Activated CD8-positive, alpha-beta T cell treated with anti-CD3 and anti-CD28 coated beads, Interleukin-2, amount 10 ng/mL, durations not matched to agents 7 days and 5 days (primary cell): ENCODE measurements at places on chromosomes 12 and 14. TPM values are rescaled to one million over a fixed set of nuclear protein-coding genes. Genes with fewer than 3 reads are reported as not detected.

The GLT1D1 gene
- not detected for total RNA-seq

The TAC3 gene
- total RNA-seq = not detected

The CD163L1 gene
- total RNA-seq = not detected

The NACA gene
- total RNA-seq = 820 TPM

The TAS2R14 gene
- total RNA-seq = 2.4 TPM

The PDE3A gene
- not detected for total RNA-seq

The PHETA1 gene
- total RNA-seq = 1.7 TPM

The LRRK2 gene
- not detected for total RNA-seq

The SLC5A8 gene
- not detected for total RNA-seq

The TXNRD1 gene
- 98.5 TPM for total RNA-seq

The SDR9C7 gene
- total RNA-seq = not detected

The ZNF740 gene
- total RNA-seq = 28.2 TPM

The FAM186B gene
- total RNA-seq = 0.18 TPM

The NEUROD4 gene
- not detected for total RNA-seq

The LAG3 gene
- 43.0 TPM for total RNA-seq

The CCDC196 gene
- not detected for total RNA-seq

The PSME2 gene
- 635 TPM for total RNA-seq

The IRAK3 gene
- 0.05 TPM for total RNA-seq

The CMTM5 gene
- not detected for total RNA-seq

The PLBD1 gene
- total RNA-seq = not detected

The PLXNC1 gene
- total RNA-seq = 45.6 TPM

The SLC2A14 gene
- 0.13 TPM for total RNA-seq

The CLEC7A gene
- total RNA-seq = not detected

The MGST1 gene
- total RNA-seq = not detected

The RPL10L gene
- not detected for total RNA-seq

The FAM181A gene
- total RNA-seq = not detected

The STAC3 gene
- total RNA-seq = 7.5 TPM
